ENCODE measurements at places on chromosomes 4 and X. TPM values are rescaled to one million over a fixed set of nuclear protein-coding genes. Genes with fewer than 3 reads are reported as not detected.
A peak's percentile ranks its signal among the peaks of the same experiment; 100 is the strongest.

GRCh38 chrX:154355776-154356140 lies 18.7 kb downstream of the FLNA start:
- no peak for DNase-seq

DNA sequence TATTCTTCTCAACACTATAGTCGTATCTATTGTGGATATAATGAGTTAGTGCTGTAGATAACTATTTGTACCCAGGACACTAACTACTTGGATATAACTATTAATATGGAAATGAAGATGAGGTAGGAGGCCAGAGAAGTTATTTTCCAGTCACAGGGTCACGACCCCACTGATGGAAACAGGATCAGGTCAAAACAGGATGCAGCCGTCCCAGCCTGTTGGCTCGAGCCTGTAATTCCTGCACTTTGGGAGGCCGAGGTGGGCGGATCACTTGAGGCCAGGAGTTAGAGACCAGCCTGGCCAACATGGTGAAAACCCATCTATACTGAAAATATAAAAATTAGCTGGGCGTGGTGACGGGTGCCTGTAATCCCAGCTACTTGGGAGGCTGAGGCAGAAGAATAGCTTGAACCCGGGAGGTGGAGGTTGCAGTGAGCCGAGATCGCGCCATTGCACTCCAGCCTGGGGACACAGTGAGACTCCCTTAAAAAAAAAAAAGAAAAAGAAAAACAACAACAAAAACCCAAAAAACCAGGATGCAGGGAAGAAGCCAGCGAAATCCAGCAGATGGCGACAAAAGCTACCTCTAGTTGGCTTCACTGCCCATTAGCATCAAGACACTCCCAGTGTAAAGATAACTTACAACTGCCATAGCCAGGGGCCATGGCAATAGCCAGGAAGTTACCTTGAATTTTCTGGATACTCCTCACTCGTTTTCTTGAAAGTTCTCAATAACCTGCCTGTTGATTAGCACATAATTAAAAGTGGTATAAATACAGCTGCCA lies 37.9 kb upstream of the NKAP start:
- no peak for DNase-seq

- no peak for DNase-seq
Observed at GRCh38 chrX:130110379-130111219, at the start of gene ELF4. Gene ELF4 (minus strand): TSS chrX:130110497. CDS start chrX:130081330, 29,167 bp downstream.

DNA sequence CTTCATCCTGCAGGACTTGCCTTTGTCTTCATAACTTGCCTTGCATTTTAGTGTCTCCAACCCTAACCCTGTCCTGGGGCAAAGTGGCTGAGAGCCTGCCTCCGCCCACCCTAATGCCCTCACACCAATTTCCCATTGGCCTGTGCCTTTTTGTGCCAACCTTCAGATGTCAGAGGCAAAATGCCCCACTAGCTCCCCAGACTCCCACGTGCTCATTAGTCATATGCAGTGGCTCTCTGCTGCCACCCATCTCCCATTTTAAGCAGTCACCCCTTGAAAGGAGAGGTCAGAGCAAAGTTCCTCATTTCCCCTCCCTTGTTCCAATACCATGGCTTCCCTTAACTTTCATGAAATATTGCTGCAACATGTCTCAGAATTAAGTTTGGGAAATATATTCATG lies 74.8 kb upstream of the PASD1 start:
- no peak for DNase-seq

DNA sequence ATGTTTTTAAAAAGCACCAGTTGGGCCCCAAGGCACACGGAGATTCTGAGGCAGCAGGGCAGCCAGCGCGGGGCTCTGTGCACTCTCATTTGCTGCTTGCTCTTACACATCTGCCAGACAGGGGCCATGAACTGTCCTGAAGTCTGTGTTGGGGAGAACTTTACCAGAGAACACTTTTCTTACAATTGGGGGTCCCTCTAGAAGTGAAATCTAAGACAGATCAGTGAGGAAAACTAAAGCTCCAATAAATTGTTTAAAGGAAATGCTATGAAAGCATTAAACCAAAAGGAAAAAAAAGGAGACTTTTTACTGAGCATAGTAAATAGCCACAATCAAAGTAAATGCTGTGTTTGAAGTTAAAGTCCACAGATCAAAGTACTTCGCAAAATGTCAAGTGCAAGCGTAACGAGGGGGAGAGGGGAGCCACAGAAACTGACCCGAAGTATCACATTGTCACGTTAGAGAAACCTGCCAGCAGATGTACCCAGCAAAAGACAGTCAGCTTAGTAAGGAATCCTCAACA lies 37.8 kb downstream of the SORBS2 start:
- DNase-seq, result no peak

- DNase-seq, result no peak
Observed at GRCh38 chrX:39398215-39398962, 597.1 kb downstream of the MID1IP1 start.

- no peak for DNase-seq
Observed at GRCh38 chr4:56570041-56570440, 64.5 kb downstream of the ARL9 start.

- DNase-seq, result no peak
Observed at GRCh38 chrX:114028907-114029662, 554.8 kb upstream of the HTR2C start.

DNA sequence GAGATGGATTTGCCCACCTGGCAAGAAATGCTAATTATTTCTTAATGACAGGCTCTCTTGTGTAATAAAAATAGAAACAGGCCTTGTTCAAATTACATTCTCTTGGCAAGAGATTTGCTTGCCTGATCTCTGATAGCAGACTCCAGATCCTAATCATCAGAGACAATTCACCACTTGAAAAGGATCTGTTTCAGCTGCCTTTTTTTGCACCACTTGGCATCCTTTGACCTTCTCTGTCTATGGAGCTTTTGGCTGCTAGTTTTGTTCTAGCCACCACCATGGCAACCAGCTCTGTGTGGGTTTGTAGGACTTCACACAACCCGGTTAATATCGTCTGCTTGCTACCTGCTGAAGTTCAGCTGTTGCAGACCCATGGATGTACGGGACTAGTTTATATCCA lies 241.1 kb upstream of the TLL1 start:
- DNase-seq, result no peak

DNA sequence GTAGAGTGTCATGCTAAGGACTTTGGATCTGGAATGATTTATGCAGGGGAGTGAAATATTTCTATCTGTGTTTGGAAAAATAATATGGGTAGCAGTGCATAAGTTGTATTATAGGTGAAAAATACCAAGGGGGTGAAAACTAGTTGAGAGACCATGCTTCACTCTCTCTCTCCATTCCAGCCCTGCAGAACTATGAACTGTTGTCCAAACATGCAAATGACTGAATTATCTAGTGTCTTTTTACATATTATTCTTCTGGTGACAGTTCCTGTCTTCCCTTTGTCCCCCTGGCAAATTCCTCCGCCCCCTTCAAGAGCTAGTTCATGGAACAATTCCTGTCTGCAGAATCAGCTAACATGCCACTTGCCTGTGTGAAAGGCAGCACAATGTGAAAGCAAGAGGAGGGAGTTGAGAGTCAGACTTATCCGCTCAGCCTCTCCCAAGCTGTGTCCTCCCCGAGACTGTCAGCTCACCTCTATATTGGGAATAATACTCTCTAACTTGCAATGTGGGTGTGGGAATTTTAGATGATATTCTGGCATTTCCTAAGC lies 2.3 kb downstream of the PF4 start:
- no peak for DNase-seq

DNA sequence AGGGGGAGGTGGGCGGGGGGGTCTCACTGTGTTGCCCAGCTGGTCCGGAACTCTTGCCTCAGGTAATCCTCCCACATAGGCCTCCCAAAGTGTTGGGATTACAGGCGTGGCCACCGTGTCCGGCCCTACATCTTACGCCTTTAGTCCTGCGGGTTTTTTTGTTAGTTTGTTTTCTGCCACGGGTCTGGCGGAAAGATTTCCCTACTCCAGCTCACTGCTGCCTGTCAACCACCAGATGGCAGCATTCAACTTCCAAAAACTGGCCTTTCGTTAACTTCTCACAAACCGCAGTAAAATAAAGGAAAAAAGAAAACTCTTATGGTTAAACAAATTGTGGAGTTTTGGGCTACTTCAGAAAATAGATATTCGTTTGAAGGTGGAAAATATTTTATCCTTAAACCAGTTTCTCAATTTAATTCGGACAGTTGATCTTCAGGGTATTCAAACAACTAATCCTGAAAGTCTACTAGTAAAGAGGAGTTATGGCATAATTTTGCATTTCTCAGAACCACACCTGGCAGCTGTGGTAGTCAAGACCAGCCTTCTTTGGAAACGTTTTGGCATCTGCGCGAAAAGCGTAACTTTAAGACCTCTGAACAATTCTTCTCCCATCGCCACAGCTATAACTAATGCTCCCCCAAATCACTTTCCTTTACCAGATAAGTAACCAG lies 41.1 kb downstream of the LUZP4 start:
- DNase-seq, result peak; percentile 68

- no peak for DNase-seq
Observed at GRCh38 chr4:10421344-10422055, 35.7 kb downstream of the ZNF518B start.

GAGE12F gene
- not detected for polyA plus RNA-seq

GRIA2 gene
- 5.9 TPM for polyA plus RNA-seq

RHOXF2B gene
- polyA plus RNA-seq, result not detected

CPZ gene
- polyA plus RNA-seq, result 8.6 TPM

CENPI gene
- polyA plus RNA-seq, result 5.1 TPM
